Fibroblast of skin of abdomen (primary cell): ENCODE measurements at places on chromosomes 6 and 20.

- no peak for DNase-seq
Observed at GRCh38 chr6:37283268-37283667, 25.3 kb upstream of the TMEM217 start.

GRCh38 chr6:39923394-39923793 is 10.9 kb downstream of the MOCS1 start:
- DNase-seq, result no peak

DNA sequence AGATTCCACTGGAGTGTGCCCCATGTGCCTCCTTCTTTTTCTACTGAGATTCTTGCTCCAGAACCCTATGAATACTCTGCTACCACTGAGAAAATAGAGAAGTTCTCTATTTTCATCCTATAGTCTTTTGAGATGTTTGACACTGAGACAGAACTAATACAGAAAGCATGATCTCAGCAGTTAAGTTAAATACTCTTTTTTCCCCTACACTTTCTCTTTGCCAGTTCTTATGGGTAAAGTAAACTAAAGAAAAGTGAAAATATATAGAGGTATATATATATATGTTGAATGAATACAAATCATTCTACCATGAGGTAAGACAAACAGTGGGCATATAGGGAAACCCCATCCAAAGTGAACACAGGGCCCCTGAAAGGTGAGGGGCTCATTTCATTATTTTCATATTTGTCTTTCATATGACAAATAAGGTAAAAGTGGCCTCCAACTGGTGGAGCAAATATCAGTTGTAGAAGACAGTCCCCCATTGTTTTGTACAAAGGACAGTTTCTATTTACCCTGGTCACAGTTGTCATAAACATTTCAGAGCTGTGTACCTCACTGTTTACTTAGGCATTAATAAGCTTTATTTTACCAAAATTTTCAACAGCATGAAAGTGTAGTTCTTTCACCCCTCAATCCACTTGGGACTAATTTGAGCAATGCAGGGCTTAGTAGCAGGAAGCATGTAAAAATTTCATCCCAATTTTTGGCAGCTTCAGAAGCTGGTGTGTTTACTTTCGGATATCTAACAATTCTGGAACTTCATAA is 188.3 kb upstream of the MARCKS start:
- DNase-seq, result no peak

DNA sequence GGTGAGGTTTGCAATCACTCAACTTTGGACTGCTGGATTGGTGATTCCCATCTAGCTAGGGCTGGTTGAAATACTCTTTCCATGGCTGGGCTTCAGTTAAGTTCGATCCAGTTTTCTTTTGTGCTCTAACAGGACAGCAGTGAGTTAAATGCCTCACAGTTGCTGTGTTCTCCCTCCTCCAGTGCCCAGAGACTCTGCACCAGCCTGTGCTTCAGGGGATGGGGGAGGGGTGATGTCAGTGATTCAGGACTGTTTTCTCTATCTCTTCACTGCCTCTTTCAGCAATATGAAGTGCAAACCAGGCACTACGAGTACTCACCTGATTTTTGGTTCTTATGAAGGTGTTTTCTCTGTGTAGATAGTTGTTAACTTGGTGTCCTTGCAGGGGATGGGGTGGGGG is 88.2 kb upstream of the FAM83B start:
- DNase-seq, result no peak

DNA sequence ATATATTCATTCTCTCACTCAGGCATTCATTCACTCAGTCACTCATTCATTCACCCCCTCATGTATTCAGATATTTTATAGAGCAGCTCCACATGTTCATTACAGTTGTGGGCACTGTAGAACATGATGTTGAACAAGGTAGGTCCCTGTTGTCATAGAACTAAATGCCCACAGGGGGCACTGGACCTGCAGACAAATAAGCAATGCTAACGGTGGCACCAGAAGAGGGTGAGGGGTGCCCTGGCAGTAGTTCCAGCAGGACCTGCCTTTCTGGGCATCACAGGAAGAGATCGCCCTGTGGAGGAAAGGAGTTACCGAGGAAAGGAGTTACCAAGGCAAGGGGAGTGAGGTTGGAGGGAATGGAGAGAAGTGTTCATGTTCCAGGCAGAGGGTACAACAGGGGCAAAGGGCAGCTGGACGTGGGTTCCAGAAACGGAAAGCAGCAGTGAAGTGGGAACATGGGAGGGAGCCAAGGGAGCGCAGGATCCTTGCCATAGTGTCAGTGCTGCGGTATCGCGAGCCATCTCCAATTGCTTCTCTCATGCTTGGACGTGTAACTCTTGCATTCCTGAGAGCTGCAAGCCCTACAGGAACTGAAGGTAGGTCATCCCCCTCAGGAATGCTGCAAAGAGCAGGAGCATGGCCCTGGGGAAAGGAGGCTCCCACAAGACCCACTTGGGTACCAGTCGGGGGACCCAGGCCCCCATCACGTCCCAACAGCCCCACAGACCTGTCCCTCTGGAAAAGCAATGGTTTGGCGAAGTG is 128.2 kb downstream of the EDN3 start:
- no peak for DNase-seq

DNA sequence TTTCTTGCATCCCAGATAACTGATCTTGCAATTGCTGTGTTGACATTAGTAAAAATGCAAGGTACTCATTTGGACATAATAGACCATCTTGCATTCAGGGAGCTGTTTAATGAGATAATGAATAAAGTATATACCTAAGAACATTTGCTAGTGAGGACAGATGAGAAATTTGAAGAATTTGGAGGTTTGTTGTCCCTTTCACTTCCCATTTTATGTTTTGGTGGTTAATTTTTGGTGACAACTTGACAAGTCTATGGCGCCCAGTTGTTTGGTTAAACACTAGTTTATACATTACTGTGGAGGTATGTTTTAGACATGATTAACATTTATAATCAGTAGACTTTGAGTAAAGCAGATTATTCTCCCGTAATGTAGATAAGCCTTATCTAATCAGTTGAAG is 300.2 kb upstream of the SYNCRIP start:
- DNase-seq, result no peak

- peak; percentile 14 for DNase-seq
Observed at GRCh38 chr20:4509825-4510522, 211.7 kb upstream of the PRND start.

- DNase-seq, result no peak
Observed at GRCh38 chr6:149938571-149939355, 3.1 kb upstream of the ULBP2 start.

- DNase-seq, result no peak
Observed at GRCh38 chr6:116267836-116268588, 11.7 kb downstream of the TSPYL1 start.

GRCh38 chr20:57840504-57841296 is 130.9 kb upstream of the PMEPA1 start:
- DNase-seq, result no peak

- no peak for DNase-seq
Observed at GRCh38 chr20:48002517-48002970, 217.3 kb upstream of the SULF2 start.

GRCh38 chr6:170470734-170471133 is 82.4 kb downstream of the PSMB1 start:
- DNase-seq, result no peak

DNA sequence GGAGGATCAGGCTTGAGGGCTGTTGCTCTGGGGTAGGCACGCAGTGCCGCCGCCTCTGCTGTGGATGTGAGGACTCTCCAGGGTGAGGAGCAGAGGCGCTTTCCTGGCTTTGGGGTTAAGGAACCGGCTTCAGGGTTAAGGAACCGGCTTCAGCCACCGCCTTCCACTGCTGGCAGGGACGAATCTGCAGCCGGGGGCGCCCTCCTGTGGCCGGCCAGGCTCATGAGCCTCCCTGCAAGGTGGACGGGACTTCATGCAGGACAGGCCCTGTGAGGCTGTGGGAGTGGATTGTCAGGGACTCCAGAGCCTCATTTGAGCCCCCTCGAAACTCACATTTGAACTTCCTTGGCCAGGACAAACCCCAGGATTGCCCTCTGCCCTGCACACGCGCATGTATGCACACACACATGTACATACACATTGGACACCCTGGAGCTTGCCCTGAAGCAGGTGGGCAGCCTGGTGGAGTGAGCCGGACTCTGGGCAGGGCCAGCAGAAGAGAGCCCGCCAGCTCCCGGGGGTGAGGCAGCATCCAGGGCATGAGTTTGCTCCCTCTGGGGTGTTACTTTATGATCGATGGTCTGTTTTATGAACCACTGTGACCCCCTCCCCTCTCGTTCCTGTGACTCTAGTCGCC is 146.9 kb downstream of the PHACTR3 start:
- DNase-seq, result peak; percentile 63

DNA sequence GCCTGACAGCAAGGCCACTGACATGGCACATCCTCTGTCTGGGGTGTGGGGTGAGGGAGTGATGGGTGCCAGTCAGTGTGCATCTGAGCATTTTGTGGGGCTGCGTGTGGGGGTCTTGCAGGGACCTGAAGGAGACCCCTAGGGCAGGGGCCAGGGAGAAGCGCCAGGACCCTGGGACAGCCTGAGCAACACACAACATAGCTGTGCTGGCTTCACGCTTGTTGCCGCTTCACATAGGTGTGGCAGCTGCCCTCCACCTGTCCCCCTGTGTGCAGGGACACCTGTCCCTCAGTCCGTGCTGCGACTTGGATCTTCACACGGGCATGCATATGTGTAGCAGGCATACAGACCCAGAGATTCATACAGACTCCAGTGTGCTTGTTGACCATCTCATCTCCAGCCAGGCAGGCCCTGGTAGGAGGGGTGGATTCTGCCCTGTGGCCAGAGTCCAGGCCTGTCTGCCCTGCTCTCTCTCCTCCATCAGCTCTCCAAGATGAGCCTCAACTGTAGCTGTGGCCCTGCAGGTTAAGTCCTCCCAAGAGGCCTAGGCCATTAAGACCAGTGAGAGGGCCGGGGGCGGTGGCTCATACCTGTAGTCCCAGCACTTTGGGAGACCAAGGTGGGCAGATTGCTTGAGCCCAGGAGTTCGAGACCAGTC is 3.2 kb upstream of the NPBWR2 start:
- DNase-seq, result no peak

- peak; percentile 11 for DNase-seq
Observed at GRCh38 chr6:10478187-10479040, 42.7 kb upstream of the GCNT2 start.

DNA sequence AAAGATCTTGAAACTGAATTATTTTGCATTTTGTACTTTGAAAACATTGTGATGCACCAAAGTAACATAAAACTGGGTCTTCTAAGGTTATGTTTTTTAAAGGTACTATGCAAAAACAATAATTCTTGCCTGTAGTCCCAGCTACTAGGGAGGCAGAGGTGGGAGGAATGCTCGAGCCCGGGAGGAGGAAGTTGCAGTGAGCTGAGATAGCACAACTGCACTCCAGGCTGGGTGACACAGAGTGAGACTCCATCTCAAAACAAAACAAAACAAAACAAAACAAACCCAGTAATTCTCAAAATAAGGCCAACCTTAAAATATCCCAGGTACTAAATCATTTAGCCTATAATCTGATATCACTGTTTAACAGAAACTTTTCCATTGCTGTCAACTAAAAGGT is 269.6 kb downstream of the KHDC1L start:
- no peak for DNase-seq

- peak; percentile 76 for DNase-seq
Observed at GRCh38 chr6:3518356-3519190, 61.7 kb upstream of the SLC22A23 start.

- peak; percentile 72 for DNase-seq
Observed at GRCh38 chr6:136076496-136076895, 173.6 kb downstream of the MTFR2 start.

DNA sequence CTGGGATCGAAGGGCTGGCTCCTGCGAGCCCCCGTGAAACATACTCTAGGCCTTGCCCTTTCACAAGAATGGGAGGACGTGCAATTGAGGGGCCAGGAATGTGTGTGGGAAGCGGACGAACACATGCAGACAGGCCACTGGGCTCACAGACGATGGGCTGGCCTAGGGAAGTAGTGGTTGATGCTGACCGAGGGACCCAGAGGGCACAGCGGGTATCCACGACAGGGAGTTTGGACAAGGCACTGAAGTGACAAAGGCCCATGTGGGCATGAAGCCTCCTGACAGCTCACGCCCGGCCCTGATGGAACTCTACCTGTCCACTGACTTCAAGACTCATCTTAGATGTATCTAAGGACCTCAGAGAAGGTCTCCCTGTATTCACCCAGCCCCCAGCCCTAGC is 52.2 kb downstream of the MYH7B start:
- no peak for DNase-seq

- no peak for DNase-seq
Observed at GRCh38 chr6:163883984-163884383, 469.5 kb downstream of the QKI start.

DNA sequence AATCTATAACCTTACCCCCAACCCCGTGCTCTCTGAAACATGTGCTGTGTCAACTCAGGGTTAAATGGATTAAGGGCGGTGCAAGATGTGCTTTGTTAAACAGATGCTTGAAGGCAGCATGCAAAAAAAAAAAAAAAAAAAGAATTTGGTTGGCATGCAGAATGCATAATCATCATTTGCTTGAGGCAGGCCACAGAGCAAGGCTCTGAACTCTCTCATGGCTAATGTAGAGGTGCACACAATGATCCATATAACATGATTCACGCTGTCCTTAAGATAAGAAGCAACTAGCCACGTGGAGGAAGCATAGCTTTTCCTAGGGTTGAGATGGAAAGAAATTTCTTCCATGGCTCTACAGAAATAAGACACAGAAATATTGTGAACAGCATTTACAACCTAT is 27.6 kb upstream of the RPN2 start:
- no peak for DNase-seq

- DNase-seq, result no peak
Observed at GRCh38 chr6:48825501-48826151, 637.4 kb downstream of the MMUT start.

DNA sequence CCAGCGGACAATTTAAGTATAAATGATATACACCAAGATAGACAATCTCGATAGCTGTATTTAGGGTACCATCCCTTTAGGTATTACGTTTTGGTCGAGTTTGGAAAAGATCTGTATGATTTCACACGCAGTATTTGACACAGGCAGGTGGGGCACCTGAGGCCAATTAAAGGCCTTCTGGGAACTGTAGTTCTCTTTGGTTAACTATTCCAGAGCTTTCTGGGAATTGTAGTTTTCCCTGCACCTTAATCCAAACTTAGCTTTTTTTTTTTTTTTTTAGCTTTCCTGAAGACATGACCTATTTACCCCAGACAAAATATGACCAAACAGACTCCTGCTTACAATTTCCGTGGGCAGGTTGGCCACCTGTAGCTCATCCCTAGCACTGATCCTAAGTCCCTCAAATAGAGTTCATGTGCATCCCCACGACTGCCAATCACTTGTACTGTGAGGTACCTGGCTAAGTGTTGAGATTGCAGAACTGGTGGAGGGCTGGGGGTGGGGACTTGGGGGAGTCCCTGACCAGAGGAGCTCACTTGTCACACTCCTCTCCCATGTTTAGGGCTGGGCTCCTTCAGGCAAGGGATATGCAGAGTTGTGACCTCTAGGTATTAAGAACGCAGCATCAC is 999 bp upstream of the EHMT2 start:
- DNase-seq, result peak; percentile 16

DNA sequence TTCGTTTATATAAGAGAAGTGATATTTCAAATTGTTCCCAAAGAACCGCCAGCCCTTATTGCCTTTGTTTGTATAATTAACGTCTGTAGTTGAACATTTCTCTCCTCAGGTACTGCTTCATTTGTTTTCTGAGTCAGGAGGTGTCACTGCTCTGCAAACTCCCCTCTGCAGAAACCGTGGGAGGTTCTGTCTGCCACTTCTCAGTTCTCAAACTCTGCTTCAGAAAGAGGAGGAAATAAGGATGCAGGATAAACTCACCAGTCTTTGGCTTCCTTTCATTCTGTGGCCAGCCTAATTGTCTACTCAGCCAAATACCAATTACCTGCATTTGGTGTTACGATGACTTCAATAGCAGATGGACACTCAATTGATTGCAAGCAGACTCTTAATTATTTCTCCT is 149.8 kb downstream of the PAK5 start:
- no peak for DNase-seq

- DNase-seq, result peak; percentile 27
Observed at GRCh38 chr6:125236536-125237327, 65.0 kb downstream of the HDDC2 start.
